Muscle of arm (tissue), 14 donors: ENCODE measurements at places on chromosomes 12 and 14. TPM values are rescaled to one million over a fixed set of nuclear protein-coding genes. Genes with fewer than 3 reads are reported as not detected.
A peak's percentile ranks its signal among the peaks of the same experiment; 100 is the strongest.

The PPM1H gene
- polyA plus RNA-seq, result 3.3 TPM

The LHX5 gene
- not detected for polyA plus RNA-seq

DNA sequence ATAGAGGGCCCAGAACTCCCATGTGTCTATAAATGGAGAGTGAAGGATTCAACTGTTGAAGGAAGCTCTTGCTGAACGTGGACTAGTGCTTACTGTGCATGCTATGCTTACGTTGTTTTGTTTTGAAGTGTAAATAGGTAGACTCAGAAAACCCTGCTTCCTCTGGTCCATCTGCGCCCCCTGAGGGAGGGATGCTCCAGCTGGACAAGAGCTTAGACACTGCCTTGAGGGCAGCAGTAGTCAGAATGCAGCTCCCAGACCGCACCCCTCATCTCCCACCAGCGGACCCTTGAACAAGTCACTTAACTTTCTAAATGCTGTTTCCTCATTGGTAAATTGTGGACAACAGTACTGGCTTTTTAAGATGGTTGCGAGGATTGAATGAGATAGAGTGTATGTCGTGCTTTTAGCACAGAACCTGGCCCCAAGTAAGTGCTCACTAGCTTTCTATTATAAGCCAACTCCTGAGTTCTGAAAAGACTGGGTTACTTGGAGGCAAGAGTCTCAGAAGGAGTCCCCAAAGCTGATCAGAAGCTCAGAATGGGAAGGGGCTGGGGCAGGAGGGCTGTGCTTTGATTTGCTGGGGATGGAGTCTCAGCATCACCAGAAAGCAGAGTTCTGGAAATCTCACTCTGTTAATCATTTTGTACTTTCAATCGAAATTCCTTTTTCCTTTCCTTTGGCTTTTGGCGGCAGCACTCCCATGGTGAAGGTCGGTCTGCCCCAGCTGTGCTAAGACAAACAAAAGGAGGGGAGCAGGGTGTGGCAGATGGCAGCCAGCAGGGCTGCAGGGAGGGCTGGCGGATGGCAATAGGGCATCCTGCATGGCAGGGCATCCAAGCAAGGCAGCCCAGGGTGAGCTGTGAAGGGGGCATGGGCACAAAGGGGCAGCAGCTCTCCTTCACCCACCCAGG lies 15.6 kb downstream of the AGAP2 start:
- no peak for DNase-seq

The C1RL gene
- polyA plus RNA-seq, result 11.7 TPM

GRCh38 chr12:128388461-128389000 lies 121.6 kb downstream of the TMEM132C start:
- DNase-seq, result peak; percentile 56
